Fibroblast of skin of abdomen (primary cell): ENCODE measurements at places on chromosomes 7 and 10.
A peak's percentile ranks its signal among the peaks of the same experiment; 100 is the strongest.

DNA sequence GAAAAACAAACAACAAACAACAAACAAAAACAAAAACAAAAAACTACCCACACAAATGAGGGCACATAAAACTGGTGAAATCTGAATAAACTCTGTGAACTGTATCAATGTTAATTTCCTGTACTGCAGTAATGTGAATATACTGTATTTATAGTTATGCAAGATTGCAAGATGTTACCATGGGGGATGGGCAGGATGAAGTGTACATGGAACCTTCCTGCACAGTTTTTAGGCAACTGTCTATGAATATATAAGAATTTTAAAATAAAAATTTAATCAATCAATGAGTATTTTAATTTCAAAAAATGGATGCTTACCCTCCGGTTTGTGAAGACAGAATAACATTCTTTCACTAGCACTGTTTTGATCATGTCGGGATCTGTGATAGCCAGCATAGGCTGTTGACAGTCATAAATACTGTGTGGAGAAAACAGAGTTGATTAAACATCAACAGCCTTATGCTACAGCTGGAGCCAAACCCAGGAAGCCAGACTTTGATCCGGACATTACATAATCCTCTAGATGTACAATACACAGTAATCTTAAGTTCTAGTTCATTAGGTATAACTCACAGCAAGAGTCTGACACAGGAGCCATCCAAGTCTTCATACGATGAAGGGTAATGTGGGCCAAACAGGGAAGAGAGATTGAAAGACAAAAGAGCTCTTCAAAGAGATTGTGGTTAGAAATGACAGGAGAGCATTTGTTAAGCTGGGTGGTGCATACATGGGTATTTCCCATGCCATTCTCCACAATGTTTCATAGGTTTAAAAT, 14.8 kb downstream of the CYP3A7 start:
- no peak for DNase-seq

GRCh38 chr10:117266812-117267211, 25.9 kb downstream of the SLC18A2 start:
- DNase-seq: no peak

DNA sequence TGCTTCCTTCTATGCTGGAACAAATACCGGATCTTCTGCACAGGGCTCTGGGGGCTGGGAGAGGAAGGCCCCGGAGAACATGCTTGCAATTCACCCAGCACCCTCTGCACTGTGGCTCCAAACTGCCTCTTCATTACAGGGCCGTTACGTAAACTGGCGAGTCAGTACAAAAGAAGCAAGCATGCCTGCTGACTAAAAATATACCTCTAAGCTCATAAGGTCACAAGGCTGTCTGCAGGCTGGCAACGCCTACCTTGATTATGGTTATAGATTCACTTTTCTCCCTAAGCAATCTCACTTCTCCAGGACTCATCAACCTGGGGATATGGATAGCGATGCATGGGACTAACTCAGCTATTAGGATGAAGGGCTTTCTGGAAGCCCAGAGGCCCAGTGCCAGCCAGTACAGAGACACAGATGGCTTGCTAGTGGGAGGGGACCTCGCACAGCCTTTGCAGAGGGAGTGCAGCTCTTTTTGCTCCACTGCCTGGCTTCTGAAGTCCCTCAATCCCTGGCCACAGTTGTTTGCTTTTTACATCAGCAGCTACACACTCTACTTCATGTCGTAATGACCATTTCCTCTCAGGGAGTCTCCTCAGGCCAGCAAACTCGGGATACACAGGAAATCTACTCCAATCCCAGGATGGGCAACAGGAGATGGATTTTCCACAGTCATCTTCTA, 96.1 kb downstream of the SH3PXD2A start:
- peak; percentile 83 for DNase-seq

DNA sequence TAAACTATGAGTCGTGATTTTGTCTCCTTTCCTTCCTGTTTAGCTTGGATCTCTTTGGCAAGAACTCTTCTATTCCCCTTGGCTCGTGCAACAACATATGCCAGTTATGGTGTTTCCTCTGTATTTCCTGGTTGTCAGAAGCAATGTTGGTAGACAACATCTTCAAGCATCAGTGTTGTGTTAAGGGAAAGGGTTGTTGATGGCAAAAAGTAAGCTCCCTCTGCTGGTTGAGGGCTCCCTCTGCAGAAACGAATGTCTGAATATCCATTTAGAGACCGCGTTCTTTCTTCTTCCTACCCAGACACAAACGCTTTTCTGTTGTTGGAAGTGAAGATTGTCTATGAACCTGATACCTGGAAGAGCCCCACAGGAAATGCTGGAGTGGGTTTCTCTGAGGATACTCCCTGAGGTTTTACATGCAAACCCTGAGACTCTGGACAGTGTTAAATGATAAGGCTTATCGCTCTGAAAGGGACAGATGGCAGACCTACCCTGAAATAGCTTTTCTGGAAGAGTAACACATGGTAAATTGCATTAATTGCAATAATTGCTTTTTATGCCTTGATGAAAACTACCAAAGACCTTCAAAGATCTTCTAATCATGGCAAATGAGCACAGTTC, 23.5 kb upstream of the C1QL3 start:
- peak; percentile 12 for DNase-seq

GRCh38 chr7:33773053-33773452, 132.3 kb upstream of the BMPER start:
- DNase-seq: no peak

- DNase-seq: no peak
Observed at GRCh38 chr7:100817097-100817496, 10.2 kb downstream of the EPHB4 start.

GRCh38 chr7:30313348-30313747, 29.0 kb downstream of the ZNRF2 start:
- DNase-seq: no peak

DNA sequence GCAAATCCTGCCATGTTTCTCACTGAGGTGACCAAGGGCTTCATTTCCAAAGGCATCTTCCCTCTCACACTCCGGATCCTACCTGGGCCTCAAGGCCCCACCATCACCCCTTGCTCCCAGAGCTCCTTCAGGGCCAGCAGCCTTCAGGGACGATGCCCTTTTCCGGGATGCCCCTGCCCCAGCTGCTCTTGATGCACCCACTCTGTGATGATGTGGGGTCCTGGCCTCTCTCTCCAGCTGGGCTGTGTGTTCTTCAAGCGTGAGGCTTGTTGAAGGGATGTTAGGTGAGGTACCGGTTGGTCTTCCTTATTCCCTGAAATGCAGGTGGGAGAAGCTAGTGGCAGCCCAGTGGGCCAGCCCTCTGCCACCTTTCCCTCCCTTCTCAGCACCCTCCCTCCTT, 18.4 kb upstream of the SLC18A2 start:
- no peak for DNase-seq

DNA sequence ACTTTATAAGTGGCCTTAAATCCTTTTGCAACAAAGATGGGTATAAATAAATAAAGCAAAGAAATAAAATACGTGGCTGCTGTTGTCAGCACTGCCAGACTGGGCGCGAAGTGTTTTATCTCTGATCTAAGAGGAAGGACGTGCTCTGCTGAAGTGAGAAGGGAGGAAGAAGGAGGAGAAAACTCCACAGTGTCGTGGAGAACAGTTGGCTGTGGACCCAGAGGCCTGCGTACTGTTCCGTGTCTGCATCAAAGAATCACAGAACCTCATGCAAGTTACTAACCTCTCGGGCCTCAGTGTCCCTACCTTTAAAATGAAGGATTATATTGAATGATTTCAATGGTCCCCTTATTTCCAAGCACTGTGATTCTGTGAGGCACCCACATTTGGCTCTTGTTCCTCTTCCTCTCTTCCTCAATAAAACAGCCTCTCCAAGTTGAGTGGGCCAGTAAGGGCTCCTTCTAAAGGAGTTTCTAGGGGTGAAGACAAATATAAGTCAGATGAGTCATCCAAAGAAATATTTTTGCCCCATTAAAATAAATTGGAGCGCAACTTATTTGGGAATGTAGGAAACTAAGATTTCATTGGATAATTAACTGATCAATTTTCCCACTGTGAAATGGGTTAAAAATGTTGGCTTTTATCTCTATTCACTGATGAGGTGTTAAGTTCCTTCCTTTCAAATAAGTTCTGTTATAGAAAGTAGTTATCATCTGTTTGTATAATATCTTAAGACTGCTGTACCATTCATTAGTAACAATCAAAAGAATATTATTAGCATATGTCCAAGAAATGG, 126.9 kb upstream of the EFCAB10 start:
- no peak for DNase-seq

GRCh38 chr7:155349601-155350331, 52.1 kb downstream of the INSIG1 start:
- no peak for DNase-seq

GRCh38 chr10:30944005-30944404, 87.7 kb downstream of the ZNF438 start:
- DNase-seq: no peak

- no peak for DNase-seq
Observed at GRCh38 chr7:29248713-29249382, 54.3 kb downstream of the CHN2 start.

- DNase-seq: peak; percentile 58
Observed at GRCh38 chr10:103884681-103885139, 29.3 kb upstream of the SH3PXD2A start.

DNA sequence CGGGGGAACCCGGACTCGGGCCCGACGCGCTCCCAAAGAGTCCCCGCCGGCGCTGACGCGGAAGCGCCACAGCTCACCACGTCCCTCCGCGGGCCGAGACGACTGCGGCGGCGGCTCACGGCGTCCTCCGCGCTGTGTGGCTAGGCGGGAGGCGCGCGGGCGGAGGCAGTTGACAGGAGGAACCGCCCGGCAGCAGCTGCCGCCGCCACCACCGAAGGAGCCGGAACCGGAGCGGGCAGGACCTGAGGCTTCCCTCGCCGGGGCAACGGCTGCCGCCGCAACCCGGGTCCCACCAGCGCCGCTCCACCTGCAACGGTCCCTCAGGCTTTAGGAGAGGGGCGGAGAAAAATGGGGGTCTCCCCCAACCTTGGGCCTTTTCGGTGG, 334 bp downstream of the ZNF800 start:
- peak; percentile 63 for DNase-seq

DNA sequence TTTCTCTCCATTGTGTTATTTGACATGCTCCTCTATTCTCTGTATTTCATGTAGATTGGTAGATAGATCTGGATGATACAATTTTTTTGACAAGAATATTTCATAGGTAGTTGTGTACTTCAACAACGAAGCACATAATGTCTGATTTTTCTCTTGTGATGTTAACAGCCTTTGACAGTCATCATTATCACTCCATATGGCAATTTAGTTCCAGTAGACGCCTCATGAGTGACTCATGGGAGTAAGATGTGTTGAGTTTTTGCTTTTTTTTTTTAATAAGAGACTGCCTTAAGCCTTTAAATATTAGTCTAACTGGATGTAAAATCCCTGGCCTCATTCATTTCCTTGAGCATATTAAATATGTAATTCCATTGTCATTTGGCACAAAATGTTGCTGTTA, 123.5 kb upstream of the ZNF32 start:
- DNase-seq: peak; percentile 45

- DNase-seq: peak; percentile 89
Observed at GRCh38 chr7:134905375-134905774, 80.9 kb upstream of the AGBL3 start.

GRCh38 chr7:102012941-102013461, 195.6 kb downstream of the CUX1 start:
- DNase-seq: peak; percentile 73

- no peak for DNase-seq
Observed at GRCh38 chr7:99027841-99028240, 116.1 kb downstream of the SMURF1 start.

GRCh38 chr10:615583-616152, 73.8 kb downstream of the DIP2C start:
- peak; percentile 92 for DNase-seq

DNA sequence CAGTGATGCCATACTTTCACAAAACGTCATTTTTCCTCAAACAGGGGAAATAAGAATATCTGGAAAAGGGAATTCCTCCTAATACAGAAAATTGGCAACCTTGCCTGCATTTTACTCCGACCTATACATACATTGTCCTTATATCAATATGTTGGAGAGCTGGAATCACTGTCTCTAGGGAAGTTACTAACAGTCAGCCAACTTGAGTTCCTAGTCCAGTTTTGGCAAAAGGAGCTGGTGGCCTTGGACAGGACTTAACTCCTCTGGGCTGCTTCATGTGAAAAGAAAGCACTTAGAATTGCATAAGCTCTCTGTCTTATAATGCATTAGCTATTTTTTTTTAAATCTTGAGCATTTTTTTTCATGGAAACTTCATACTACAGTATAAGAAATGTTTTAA, 174.2 kb upstream of the HGF start:
- no peak for DNase-seq

DNA sequence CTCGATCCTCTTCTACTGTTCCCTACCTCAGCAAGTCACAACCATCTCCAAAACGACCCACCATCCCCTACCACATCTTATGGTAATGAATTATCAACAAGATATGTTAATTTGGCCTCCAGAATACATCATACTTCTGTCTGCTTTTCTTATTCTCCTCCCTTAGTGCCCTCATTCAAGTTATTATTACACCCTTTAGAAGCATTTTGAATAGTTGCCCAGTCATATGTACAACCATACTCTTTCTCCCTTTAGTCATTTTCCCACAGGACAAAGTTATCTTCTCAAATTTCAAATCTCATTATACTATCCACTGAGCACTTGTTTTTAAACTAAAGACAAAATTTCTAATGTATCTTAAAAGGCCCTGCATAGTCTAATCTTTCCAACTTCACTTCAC, 71.0 kb downstream of the GNAT3 start:
- peak; percentile 36 for DNase-seq

DNA sequence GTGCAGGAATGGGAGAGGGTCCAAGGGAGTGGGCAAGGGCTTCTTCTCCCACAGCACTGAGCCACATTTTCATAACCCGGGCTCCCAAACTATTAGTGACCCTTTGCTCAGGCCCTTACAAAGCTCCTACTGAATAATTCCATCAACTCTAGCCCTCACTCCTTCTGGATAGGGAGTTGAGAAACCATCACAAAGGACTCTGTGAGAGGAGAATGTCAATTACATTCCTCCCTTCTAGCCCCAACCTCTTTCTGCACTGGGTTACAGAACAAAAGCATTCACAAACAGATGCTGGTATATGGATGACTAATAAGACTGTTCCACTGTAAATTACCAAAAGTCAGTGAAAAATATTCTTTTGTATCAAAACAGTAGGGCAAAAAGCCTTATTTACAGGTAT, 203.7 kb downstream of the SORCS1 start:
- no peak for DNase-seq

- peak; percentile 73 for DNase-seq
Observed at GRCh38 chr10:8146650-8147049, 92.2 kb downstream of the GATA3 start.

DNA sequence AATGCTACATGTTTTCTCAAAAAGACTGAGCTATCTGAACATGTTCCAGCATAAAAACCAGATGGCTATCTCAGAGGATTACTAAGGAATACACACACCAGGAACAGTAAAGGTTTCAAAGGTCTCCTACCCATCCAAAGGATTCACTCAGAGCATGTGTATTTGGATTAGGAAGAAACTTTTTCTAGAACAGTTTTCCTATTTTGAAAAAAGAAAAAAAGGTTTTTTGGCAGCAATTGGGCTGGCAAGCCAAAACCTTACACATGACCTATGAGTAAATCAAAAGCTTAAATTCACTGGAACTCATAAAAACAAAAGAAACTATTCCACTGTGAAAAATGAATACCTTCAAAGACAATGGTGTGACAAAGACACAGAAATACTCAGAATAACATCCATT, 9.6 kb downstream of the TPK1 start:
- DNase-seq: peak; percentile 3
